ENCODE measurements at places on chromosomes 3 and 15.
A peak's percentile ranks its signal among the peaks of the same experiment; 100 is the strongest.

DNA sequence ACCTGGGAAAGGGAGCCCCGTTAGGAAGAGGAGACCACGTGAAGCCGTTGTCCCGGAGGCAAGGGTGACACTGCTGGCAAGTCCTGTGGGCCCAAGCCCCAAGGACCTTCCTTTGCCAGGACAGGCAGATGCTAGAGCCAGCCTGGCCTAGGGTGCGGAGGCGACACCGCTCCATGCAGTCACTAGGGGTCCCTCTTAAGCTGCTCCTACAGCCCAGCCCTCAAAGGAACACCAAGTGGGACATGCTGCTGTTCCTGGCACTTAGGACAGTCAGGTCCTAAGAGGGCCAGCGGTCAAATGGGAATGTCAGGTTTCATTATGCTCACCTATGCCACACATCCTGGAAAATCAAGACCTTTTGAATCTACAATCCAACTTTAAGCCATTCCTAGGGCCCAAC lies 59.7 kb downstream of the RPN1 start:
- DNase-seq: peak; percentile 75

DNA sequence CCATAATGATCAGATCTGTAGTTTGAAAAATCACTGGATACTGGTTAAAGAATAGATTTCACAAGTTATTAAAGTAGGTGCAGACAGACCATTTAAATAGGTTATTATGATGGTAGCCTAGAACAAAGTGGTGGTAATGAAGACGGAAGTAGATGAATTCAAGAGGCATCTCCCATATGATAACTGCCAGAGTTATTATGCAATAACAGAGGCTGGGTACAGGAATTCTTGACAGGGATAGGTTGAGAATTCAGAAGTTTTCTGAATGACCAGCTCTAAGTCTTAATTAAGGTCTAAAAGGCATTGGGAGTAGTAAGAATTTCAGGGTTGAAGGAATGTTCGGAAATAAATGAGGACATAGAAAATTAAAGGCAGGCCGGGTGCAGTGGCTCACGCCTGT lies 108.9 kb downstream of the PEAK1 start:
- DNase-seq: no peak

GRCh38 chr3:131299836-131300235 lies 81.7 kb upstream of the NUDT16 start:
- DNase-seq: no peak

DNA sequence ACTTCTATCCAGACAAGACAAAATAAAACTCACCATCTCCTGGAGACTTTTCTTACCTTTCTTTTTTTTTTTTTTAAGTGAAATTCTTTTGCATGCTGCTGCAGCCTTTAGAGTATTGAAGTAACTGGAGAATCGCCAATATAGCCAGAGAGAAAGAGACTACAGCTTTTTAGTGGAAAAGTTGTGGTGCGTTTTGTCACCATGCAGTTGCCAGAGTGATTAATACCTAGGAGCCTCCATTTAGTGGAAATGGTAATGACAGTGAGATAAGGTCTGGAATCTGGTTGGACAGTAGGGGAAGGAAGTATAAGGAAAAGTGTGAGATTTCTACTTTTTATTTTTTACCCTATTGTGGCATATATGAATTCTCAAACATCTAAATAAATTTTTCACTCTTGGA lies 18.1 kb upstream of the PARP14 start:
- no peak for DNase-seq

- DNase-seq: peak; percentile 73
These were observed 768 bp upstream of the SEMA5B start for GRCh38 chr3:123028233-123028828.

- DNase-seq: no peak
These were observed 19.5 kb downstream of the LNP1 start for GRCh38 chr3:100420885-100421284.

GRCh38 chr15:25208735-25209134 lies 230.1 kb downstream of the UBE3A start:
- no peak for DNase-seq

DNA sequence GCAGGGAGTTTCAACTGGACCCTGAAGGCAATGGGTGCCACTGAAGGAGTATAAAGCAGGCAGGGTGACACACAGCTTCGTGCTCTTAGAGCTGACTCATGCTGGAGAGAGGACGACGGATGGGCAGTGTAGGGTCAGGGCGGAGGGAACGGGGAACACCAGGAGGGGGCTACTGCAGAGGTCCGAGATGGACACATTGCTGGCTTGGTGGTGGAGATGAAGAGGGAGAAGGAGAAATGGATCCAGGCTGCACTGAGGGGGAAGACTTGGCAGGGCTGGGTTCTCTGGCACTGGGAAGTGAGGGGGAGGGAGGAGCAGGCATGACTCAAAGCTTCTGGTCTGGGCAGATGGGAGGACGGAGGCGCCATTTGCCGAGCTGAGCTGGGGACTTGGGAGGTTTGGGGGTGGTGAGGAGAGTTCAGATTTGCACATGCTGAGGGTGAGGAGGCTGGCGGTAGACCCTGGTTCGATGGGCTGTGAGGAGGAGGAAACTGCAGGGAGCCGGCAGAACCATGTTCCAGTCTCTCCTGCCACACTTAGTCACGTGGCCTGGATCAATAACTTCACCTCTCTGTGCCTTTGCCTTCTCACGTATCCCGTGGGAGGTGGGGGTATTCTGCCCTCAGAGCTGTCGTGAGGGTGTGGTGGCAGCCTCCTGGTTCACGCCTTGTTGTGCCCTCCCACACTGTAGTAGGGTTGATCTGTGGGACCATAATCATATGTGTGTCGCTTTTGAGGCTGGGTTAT lies 4.6 kb upstream of the KCTD6 start:
- no peak for DNase-seq

GRCh38 chr15:92580521-92580920 lies 75.1 kb downstream of the FAM174B start:
- DNase-seq: no peak

DNA sequence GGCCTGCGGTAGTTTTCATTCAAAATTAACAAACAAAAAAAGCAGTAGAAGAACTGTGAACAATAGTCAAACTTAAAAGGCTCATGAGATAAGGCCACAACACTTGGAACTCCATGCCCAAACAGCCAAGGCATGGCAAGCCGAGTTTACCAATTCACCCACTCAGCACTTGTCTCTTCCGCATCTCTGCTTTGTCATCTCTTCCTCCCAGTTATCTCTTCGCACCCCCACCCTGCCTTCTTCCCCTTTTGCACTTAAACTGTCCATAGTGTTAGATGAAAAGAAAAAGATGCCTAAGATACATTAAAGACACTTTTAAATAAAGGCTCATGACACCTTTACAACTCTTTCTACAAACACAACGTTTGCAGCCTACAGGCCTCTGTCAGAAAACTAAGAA lies 11.1 kb downstream of the TLE3 start:
- DNase-seq: no peak

DNA sequence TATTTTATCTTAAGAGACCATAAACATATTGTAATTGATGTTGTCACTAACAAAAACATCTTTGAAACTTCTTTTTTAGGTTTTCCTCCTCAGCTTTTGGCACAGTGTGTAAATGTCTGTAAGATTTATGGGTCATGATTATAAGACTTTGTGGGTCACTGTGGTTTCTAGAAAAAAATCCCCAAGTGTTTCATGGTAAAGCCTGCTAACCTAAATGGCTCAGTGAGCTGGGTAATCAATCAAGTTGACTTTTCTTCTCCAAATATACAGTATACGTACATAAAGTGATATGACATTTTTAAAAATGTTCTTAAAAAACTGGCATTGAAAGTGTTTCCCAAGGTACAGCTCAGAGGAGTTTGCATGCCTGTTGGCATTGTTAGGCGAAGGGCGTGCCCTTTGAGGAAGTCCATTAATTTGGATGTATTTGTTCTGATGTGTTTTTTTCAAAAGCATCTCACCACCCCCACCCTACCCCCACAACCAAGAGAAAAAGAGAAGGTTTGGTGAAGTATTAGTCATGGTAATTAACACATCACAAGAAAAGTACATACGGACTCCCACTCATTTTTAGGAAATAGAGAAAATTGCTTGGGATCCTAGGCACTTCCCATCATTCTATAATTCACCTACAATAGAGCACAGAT lies 385.4 kb upstream of the LRRC3B start:
- no peak for DNase-seq

- no peak for DNase-seq
These were observed 8.6 kb downstream of the MAP3K13 start for GRCh38 chr3:185371306-185372074.

DNA sequence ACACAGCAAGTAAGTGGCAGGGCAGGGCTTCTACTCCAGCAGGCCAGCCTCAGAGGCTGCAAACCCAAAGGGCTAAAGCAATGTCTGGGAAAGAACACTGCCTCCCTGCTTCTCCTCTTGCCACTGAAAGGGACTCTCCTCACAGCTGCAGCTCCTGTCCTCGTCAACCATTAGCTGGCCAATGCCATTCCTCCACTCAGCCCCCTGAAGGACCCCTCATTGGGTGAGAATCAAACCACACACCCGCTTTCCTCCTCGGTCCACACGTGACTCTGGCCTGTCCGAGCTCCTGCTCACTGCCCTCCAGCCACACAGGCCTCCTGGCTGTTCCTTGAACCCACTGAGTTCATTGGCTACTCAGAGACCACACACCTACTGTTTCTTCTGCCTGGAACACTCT lies 253.7 kb upstream of the TLE3 start:
- DNase-seq: no peak

DNA sequence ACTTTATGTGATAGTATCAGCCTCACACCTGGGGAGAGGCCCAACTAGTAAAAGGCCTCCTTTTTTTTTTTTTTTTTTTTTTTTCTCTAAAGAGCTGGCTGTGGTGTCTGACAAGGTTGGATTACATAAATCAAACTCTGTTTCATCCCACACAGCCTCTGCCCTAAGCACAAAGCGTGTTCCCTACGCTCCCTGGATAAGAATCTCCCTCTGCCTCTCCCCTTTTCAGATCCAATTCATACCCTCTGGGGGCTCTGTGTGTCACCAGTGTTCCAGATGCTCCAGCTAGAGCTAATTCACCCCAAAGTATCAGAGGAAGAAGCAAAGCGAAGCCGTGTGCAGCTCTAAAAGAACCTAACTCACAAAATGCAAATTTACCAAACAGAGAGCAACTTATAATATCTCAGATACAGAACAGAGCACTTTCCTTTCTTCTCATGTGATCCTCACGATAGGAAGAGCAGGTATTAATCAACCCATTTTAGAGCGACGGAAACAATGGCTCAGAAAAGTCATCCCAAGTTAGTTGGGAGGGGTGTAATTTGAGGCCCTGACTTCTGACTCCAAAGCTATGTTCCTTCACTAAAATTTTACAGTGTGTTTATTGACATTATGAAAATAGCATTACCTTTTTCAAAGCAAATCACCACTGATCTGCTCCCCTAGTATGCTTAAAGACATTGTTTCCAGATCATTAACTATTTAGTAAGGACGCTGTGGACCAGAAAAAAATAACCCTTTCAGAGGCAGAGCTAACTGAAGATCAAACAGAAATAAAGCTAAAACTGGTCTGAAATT lies 12.4 kb downstream of the BMF start:
- DNase-seq: no peak

DNA sequence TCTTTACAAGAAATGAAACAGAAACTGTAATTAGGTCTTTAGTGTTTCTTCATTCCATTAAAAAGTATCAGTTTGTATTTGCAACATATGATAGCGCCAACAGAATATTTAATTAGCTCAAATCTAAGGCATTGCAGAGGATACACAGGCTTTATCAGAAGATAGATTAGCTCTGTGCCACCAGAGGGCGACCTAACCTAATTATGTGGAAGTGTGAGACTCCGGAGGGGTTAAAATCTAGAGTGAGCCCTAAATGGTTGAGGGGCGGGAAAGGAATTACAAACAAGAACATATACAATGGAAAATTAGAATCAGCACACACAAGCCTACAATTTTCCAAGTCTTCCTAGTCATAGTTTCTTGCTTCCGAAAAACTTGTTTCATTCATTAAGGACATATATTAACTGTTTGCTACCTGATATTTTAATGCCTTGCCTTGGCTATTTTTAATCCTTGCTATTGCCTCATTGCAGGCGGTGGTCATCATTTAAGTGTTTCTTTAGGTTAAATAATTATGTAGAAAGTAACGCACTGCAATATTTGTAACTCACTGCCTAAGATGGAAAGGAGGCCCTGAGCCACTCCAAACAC lies 18.0 kb upstream of the RYR3 start:
- peak; percentile 66 for DNase-seq

- no peak for DNase-seq
These were observed 2.6 kb downstream of the CLDN1 start for GRCh38 chr3:190319660-190320059.

DNA sequence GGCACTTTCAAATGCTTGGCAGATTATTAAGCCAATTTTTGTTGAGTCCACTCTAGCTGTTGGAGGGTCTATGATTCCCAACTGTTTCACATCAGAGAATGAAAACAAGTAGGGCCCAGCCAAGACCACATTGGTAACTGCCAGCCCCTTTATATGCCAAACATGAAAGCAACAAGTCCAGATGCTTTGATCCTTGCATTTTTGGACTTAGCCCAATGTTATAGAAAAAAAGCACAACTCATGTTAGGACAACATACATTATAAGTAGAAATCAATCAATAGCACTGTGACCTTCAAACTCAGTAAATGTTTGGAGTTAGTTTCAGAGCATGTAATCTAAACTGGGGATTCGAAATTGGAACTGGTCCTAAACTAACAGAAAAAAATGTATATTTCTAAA lies 674.7 kb downstream of the MECOM start:
- DNase-seq: no peak

- no peak for DNase-seq
These were observed 21.7 kb downstream of the ALS2CL start for GRCh38 chr3:46671541-46672348.

DNA sequence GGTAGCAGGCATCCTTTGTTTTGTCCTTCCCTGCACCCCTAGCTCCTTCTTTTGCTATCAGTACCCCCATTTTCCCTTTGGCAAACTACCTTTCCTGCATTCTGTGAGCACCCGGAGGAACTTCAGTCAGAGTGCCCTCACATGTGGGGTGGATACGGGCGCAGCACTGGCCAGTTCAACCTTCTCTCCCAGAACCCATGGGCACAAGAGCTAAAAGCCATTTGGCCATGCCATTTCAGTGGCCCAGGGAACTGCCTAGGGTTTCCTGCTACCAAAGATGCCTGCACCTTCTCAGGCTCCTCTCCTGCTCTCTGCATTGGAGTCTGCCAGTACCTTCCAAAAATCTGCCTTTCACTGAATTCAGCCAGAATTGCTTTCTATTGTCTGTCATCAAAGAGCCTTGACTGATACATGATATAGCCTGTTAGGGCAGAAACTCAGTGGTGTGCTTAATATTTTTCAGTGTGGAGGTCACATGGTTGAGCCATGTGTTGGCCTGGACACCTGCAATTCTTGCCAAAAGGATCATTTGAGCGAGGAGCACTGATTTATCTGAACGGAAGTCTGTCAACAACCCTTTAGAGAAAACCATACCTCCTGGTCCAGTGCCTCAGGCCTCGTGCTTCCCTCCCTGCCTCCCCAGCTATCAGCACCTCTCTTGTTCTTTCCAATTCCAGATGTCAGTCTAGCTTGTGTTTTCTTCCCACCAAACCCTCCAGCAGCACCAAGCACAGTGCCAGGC lies 27.0 kb upstream of the HHATL start:
- no peak for DNase-seq

- no peak for DNase-seq
These were observed 56.4 kb downstream of the UMPS start for GRCh38 chr3:124786511-124787241.
